ENCODE measurements at places on chromosomes 12 and 14.

- no peak for DNase-seq
Measured at GRCh38 chr14:102905116-102906108, 17.1 kb upstream of the AMN start.

- no peak for DNase-seq
Measured at GRCh38 chr12:2355604-2356003, 302.8 kb downstream of the CACNA1C start.

DNA sequence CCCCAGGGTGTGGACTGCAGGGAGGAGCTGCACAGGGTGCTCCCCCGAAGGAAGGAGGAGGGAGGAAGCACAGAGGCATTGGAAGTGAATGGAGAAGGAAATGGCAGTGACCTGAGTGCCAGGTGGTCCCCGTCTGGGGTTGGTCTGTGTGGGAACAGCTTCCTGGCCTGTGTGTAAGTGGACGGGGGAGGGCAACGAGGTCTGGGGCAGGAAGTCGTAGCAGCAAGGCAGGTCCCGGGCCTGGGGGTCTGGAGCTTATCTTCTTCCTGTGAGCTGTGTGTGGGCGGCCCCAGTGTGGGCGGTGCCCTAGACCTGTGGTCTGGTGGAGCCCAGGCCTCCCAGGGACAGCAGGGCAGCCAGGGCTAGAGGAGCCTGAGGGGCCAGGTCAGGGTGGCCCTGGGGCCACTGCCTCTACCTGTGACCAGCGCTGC, 382.1 kb downstream of the TMEM121 start:
- no peak for DNase-seq

DNA sequence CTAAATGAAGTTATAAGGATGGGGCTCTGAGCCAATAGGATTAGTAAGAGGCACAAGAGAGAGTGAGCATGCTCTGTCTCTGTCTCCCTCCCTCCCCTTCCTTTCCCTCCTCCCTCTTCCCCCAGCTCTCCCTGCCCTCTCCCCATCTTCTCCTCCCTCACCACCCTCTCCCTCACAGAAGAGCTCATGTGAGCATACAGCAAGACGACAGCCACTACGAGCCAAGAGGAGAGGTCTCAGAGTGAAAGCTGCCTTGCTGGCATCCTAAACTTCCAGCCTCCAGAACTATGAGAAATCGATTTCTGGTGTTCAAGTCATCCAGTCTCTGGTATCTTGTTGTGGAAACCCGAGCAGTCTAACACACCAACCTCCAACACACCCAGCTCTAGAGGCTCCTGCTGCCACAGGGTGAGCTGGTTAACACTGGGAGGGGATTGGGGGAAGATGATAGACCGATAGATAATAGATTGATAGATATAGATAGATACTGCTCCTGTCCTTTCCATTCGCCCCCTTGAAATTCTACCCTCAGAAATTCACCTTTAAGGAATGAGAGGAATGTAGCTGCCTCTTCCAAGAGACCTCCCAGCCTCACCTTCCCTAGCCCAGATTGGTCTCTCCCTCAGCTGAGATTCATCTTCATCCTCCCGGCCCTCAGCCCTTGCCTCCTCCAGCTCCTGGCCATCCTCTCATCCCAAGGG, 25.8 kb upstream of the ACTN1 start:
- no peak for DNase-seq

DNA sequence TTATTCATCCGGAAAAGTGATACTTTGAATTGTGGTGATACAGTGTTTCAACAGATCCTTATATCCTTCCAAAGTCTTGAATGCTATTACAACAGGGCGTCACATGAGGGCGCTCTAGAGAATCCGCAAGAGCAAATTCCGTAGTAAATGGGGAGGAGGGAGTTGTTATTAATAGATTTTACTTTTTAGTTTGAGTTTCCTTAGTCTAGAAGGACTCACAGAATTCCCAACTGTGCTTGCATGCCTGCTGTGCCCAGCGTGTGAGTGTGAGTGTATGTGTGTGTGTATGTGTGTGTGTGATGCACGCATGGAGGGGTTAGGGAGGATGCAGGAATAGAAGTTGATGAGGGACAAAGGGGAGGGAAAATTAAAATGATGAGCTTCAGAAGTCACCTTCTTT, 375.3 kb downstream of the C12orf75 start:
- DNase-seq, result no peak

All from iPS DF 19.7 (cell line).